ENCODE measurements at places on chromosomes 3 and 15.
A peak's percentile ranks its signal among the peaks of the same experiment; 100 is the strongest.

- no peak for DNase-seq
These were observed 8.2 kb upstream of the ANKRD63 start for GRCh38 chr15:40290918-40291574.

- DNase-seq: no peak
These were observed at the start of gene PPARG for GRCh38 chr3:12288182-12289129. PPARG (plus strand) TSS chr3:12289070; CDS start chr3:12379712, 90,642 bp downstream.

DNA sequence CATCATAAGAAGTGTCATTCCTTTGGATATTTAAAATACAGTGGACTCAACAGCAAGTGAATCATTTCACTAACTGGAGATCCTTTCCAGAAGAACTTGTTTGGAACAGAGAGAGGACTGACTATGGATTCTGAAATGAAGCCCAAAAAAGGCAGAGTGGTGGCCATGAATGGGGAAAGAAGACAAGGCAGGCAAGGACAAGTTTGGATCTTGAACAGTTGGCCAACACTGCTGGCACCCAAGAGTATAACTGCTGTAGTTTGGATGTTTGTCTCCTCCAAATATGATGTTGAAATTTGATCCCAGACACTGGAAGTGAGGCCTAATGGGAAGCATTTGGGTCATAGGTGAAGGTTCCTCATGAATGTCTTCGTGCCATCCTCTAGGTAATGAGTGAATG is 686.9 kb downstream of the GRM7 start:
- no peak for DNase-seq

DNA sequence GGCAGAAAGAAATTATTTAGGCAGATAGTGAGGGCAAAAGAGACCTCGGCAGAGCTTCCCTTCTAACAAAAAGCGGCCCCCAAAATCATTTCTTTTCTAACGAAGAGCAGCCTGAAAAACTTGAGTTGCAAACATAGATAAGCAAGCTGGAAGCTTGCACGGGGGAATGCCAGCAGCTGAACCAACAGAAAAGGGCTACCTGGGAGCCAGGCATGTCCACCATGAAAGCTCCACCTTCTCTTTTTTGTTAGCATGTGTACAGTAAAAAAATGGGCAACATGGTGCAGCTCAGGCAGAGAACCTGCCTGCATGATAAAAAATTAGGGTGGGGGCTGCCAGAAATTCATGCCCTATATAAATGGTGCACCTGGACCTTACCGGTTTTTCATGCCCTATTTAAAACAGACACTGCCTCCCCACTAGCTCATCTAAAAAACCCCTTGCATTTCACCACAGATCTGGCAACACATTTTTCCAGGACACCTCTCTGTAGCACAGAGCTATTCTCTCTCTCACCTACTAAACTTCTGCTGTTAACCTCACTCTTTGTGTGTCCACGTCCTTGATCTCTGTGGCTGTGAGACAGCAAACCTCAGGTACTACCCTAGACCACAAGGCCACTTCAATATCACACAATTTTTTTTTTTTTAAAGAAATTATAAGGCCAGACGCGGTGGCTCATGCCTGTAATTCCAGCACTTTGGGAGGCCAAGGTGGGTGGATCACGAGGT is 18.7 kb downstream of the SLC33A1 start:
- DNase-seq: no peak

DNA sequence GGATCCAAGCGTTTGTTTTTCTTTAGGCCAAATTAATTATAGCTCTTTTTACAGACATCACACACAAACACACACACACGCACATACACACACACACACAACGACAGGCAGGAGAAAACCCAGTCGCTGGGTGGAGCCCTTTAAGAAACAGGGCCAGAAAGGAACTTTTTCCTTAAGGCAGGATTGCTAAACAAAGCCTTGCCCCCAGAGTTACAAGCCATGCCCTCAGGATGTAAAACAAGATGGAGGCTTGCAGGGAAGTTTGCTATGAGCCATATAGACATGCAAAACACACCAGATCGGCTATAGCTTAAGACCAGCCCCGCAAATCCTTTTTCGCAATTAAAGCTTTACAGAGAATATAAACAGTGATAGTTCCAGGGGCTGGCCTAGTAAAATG is 16.3 kb upstream of the IQCF2 start:
- no peak for DNase-seq

DNA sequence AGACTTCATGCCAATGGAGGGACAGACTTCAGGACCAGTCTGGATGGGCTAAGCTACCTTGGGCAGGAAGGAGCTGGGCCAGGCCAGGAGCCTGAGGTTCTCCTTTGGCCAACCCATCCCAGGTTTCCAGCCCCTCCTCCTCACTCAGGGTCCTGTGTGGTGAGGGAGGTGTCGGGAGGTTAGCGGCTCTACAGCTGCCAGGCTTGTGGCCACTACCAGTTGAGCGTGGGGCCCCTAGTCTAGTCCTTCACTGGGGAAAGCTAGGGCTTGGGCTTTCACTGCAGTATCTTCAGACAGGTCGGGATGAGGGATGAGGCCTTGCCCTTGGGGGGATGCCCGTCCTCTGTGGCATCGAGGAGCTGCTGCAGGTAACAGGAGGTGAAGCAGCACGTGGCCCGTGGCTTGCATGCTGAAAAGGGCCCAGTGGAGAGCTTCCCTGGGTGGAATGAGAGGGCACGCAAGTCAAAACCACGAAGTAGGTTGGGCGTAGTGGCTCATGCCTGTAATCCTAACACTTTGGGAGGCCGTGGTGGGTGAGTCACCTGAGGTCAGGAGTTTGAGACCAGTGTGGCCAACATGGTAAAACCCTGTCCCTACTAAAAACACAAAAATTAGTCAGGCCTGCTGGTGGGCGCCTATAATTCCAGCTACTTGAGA is 8.5 kb upstream of the FANCD2 start:
- DNase-seq: no peak

DNA sequence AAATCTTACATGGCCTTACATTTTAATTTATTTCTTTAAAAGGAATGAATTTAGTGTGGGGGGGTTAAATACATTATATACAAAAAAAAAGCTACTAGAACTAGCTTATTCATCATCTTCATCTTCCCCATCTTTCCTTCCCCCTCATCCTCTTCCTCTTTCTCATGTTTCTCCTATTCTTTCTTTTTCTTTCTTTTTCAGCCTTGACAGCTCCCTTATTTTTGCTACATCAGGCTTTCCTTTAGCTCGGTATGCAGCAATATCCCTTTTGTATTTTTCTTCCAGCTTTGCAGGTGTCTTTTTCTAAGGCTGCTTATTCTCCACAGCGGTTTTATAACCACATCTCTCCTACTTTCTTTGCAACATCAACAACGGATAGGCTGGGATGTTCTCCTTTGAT is 41.3 kb upstream of the PDE8A start:
- no peak for DNase-seq

GRCh38 chr3:57757642-57758297 is 1.7 kb downstream of the SLMAP start:
- DNase-seq: no peak

- no peak for DNase-seq
These were observed 278.1 kb upstream of the CHRNA7 start for GRCh38 chr15:31752065-31752762.

DNA sequence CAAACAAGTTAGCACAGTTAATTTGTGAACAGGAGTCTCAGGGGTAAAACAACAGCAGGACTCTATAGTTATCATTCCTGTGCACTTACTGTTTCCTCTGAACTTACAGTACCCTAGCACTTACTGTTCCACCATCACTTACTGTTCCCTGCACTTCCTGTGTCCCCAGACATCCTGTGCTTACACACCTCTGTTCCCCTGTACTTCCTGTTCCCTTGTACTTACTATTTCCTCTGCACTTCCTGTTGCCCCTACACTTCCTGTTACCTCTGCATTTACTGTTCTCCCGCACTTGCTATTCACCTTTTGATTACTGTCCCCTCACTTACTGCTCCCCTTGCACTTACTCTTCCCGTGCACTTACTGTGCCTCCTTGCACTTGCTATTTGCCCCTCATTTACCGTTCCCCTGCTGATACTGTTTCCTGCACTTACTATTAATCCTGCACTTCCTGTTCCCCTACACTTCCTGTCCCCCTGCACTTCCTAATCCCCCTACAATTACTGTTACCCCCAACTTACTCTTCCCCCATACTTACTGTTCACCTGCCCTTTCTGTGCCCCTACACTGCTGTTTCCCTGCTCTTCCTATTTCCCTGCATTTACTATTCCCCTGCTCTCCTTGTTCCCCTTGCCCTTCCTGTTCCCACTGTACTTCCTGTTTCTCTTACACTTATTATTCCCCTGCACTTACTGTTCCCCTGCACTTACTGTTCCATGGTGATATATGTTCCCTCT is 30.3 kb downstream of the TPRA1 start:
- DNase-seq: no peak

DNA sequence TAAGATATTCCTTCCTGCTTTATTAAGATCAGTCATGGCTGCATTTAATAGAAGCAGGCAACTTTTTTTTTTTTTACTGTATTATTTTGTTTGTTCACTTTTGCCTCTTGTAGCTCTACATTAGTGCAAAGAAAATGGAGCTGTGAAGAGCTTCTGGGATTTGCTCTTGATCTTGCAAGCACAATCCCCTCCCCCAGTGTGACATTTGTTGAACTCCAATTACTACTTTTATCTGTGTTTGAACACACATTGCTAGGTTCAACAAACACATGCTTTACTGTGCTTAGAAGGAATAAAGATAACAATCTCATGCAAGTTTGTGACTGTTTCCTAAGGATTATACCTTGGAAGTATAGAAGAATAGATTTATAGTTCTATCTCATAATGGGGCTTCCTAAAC is 648.8 kb downstream of the NLGN1 start:
- DNase-seq: no peak

GRCh38 chr3:50299929-50300680 is 900 bp upstream of the HYAL3 start:
- peak; percentile 89 for DNase-seq

GRCh38 chr15:77584201-77584600 is 48.5 kb downstream of the LINGO1 start:
- DNase-seq: no peak

GRCh38 chr3:150147776-150148175 is 177.1 kb upstream of the PFN2 start:
- no peak for DNase-seq

GRCh38 chr3:25690768-25691533 is 26.2 kb upstream of the TOP2B start:
- DNase-seq: peak; percentile 45

GRCh38 chr3:55792009-55792408 is 304.9 kb upstream of the WNT5A start:
- DNase-seq: no peak

Data from epithelial cell of prostate (primary cell).